ENCODE measurements at places on chromosomes 12 and 14.

DNA sequence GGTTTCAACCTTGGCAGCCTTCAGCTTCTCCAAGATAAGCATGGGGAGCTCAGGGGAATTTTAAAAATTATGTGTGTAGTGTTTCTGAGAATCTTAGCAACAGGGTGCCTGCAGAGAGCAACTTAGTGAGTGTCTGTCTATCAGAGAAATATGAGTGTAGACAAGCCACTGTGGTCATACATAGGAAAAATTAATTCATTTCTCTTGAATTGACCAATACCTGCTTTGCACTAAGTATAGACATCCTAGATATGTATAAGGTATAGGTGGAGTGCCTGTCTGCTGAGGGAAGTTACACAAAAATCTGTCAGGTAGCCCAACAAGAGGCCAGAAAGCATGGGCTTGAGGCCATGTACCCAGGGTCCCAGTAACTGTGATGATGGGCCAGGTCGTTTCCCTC lies 20.7 kb downstream of the HELB start:
- DNase-seq = no peak

GRCh38 chr14:22767323-22767589 lies 768 bp downstream of the OXA1L start:
- DNase-seq = no peak

- peak; percentile 3 for DNase-seq
Measured at GRCh38 chr14:80809663-80810062, 131.9 kb downstream of the CEP128 start.

DNA sequence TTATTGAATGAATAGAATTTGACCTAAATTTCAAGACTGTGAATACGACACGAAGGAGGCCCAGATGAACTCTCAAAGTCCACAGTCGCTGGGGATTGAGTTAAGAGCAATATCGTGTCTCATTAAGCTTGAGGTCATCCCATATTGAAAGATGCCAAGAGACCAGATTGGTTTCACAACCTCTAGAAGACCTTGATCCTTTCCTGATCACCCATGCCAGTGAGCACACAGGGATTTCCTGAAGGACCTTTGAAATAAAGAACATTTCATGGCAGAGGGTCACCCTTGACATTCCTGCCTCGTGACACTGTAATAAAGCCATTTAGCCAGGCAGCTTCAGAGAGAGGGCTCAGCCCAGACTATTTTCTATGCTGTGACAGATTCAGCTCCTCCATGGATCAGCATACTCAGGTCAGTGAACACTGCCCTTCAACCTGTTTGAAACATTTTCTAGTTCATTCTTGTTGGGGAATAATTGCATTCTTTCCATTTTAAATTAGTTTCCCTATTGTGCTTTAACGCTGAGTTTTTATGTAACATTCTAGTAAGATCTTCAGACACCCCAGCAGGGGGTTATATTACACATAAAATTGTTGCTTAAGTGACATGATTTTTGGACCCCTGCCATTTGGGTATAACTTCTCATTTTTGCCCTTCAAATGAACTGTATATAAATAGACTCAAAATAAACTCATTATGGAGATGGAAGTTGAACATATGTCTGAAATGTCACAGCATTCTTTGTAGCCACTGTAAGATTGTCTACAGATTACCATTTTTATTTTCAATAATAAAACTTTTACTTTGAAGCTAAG lies 213.2 kb downstream of the C12orf50 start:
- no peak for DNase-seq

DNA sequence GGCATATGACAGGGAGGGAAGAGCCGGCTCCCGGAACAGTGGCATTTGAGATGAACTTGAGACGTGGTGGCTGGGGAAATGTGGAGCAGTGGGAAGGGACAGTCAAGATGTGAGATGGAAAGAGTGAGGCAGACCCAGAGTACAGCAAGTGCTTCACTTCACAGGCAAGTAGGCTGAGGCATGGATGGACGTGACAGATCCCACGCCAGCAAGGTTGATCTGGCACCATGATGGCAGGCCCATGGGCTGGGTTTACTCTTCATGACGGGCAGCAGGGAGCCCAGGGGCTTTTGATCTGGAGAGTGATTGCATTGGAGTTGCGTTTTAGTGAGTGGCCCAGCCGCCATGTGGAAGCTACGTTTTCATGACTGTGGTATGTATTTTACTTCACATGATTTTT lies 17.9 kb upstream of the EML1 start:
- DNase-seq = no peak

DNA sequence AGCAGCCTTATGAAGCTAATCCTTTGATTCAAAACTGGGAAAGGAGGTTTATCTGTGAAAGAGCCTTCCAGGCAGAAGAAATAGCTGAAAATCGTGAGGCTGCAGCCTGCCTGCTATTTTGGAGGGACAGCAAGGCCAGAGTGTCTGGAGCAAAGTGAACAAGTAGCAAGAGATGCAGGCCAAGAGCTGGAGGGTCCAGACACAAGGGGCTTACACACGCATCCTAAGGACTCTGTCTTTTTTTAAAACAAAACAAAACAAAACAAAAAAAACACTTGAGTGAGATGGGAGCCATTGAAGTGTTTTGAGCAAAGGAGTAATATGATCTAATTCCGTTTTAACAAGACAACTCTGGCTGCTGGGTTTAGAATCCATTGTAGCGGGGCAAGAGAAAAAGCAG lies 76.4 kb upstream of the BCAT1 start:
- DNase-seq = no peak
